ENCODE measurements at places on chromosomes 2 and 18. TPM values are rescaled to one million over a fixed set of nuclear protein-coding genes. Genes with fewer than 3 reads are reported as not detected.

MC2R gene
- total RNA-seq = not detected

ASPRV1 gene
- 0.98 TPM for total RNA-seq

GRCh38 chr2:150878356-150878755 lies 383.3 kb downstream of the RBM43 start:
- no peaks in the 10 kb centered on the region for H3K36me3 ChIP-seq
- DNase-seq = no peak
- H3K4me3 ChIP-seq = no peak overlapping the region
- no peak overlapping the region for H3K27ac ChIP-seq
- H3K27me3 ChIP-seq = no peaks in the 10 kb centered on the region
- no peaks in the 10 kb centered on the region for H3K4me1 ChIP-seq

DNA sequence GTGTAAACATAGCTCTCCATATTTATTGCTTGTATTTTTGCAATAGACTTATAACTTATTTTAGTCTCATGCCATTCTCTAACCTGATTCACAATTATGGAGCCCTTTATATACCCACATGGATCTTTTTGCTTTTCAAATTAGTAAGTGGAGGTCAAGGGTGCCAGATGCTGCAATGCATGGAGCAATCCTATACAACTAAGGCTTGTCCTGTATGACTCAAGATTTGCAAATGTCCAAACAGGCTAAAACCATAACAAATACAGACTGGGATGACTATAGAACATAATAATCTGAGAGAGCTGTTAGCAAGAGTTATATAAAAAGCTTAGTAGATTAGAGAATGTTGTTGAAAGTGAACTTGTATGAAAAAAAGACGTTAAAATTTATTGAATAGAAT lies 690.4 kb upstream of the NRXN1 start:
- H3K27ac ChIP-seq = no peak overlapping the region
- no peaks in the 10 kb centered on the region for H3K27me3 ChIP-seq
- H3K4me1 ChIP-seq = no peaks in the 10 kb centered on the region
- no peak overlapping the region for H3K4me3 ChIP-seq
- no peak for DNase-seq

GRCh38 chr18:22176420-22177326 lies 7.3 kb downstream of the GATA6 start:
- no peak overlapping the region for H3K27ac ChIP-seq
- H3K27me3 ChIP-seq = peaks cover 51% of the 10 kb centered on the region
- no peak for DNase-seq
- no peaks in the 10 kb centered on the region for H3K36me3 ChIP-seq
- no peaks in the 10 kb centered on the region for H3K4me1 ChIP-seq

DNA sequence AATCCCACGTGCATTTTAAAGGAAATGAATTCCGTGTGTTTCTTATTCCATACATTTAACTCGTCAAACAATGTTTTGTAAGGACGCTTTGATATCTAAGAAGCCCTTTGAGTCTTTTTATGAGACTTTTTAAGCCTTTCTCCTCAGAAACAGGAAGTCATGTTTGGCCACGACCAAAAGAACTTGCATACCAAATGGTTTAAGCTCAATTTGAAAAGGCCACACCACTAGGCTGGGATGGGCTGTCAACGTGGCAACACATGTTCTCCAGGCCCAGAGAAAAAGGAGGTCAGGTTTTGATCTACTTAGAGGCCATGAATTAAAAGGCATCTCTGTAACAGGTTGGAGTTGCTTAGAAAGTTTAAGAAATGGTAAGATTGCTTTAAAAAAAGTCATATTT lies 441.8 kb downstream of the CMPK2 start:
- H3K27me3 ChIP-seq = no peaks in the 10 kb centered on the region
- H3K4me1 ChIP-seq = no peaks in the 10 kb centered on the region
- no peak for DNase-seq
- H3K4me3 ChIP-seq = no peak overlapping the region
- no peaks in the 10 kb centered on the region for H3K36me3 ChIP-seq

- no peaks in the 10 kb centered on the region for H3K4me1 ChIP-seq
- no peak overlapping the region for H3K27ac ChIP-seq
- H3K4me3 ChIP-seq = no peak overlapping the region
- no peak for DNase-seq
- peaks cover 6% of the 10 kb centered on the region for H3K27me3 ChIP-seq
Observed at GRCh38 chr18:34657860-34658500, 52.1 kb upstream of the DTNA start.

GRCh38 chr2:176561706-176562105 lies 292.5 kb downstream of the MTX2 start:
- DNase-seq = no peak
- peaks cover 44% of the 10 kb centered on the region for H3K27me3 ChIP-seq
- no peak overlapping the region for H3K4me3 ChIP-seq
- H3K4me1 ChIP-seq = no peaks in the 10 kb centered on the region

Measured in activated CD4-positive, alpha-beta memory T cell treated with anti-CD3 and anti-CD28 coated beads, Interleukin-2, amount 10 ng/mL, durations not matched to agents 7 days and 5 days (primary cell).